ENCODE measurements at places on chromosomes 5 and 9.
A peak's percentile ranks its signal among the peaks of the same experiment; 100 is the strongest.

DNA sequence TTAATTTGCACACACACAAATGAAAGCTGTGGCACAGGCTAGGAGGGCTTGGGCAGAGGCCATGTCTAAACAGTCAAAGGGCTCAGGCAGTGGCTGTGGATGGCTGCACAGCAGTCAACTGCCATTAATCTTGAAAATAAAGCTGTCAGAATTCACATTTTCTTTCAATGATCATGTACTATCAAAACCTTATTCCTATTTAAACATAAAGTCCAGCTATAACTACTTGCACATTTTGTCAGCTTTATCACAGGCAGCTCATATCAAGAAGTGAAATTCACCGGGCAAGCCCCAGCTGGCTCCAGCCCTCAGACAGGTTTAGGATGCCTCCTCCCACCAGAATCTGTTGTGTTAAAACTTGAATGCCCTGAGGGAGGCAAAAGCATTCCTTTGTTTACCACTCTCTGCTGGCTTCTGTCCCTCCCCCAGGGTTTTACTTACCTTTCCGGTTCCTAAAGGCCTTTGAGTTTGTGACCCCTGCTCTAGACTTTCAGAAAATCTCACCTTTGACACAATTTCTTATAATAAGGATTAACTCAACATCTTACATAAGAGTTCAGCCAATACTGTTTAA lies 54.9 kb upstream of the GRAMD2B start:
- no peak for DNase-seq

DNA sequence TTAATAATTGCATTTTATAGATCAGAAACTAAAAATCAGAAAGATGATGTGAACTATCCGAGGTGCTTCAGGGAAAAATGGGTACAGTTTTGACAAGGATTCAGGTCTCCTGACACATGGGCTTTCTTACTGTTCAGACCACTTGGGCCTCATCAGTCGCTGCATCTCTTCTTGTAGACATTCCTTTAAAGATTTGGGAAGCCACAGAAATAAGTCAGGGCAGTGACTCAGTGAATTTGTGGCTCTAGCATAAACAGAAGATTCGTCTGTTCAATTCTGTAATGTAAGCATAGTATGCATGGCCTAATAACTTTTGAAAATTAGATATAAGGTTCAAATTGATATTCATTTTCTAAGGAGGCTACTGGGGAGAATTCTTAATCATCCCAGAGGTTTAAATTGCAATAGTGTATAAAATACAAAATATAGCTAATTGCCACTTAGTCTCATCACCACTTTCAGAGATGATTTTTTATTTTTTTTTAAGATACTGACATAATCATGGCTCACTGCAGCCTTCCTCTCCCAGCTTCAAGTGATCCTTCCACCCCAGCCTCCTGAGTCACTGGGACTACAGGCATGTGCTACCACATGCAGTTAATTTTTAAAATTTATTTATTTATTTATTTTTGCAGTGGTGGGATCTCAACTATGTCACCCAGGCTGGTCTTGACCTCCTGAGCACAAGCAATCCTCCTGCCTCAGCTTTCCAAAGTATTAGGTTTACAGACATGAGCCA lies 48.9 kb downstream of the RASEF start:
- DNase-seq: no peak

DNA sequence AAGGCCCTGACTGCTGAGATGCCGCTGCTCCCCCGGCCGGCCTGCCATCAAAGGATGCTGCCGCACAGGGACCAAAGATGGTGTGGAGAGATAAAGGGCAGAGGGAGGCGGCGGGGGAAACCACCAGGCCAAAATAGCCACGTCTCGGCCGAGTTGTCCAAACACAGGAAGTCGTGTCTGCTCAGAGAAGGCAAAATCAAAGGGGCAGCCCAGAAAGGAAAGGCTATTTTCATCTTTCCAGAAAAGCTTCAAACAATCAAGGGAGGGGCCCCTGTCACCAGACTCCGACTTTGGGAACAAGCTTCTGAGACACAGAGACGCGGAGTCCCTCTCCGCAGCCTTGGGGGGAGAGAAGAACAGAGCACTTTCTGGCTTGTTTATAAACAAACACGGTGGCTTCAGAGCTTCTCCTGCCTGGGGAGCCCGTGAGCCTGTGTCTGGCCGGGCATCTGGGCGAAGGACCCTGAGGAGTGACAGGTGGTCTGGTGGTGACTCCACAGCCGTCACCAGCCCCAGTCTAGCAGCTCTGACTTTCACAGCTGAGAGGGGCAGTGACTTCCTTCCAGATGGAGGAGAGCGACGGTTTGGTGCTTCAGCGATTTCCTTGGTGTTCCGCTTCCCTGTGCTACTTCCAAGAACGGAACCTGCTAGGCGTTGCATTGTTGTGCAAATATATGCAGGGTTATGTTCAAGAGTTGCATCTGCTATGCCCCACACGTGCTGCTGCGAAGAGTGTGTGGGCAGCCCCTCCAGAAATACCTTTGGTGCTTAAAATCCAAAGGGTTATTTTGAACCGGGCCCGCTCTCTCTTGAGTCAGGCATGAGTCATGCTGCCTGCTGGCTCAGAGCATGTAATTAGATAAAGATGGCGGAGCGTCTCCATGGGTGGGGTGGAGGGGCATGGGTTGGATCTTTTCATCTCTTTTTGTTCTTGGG lies 24.0 kb downstream of the ADAMTSL2 start:
- DNase-seq: peak; percentile 65

GRCh38 chr9:116467740-116468351 lies 219.3 kb upstream of the TRIM32 start:
- no peak for DNase-seq

- DNase-seq: no peak
Observed at GRCh38 chr9:29966247-29966646, 2393.0 kb upstream of the C9orf72 start.

GRCh38 chr5:62779010-62779422 lies 200.4 kb downstream of the LRRC70 start:
- peak; percentile 48 for DNase-seq

- no peak for DNase-seq
Observed at GRCh38 chr5:39177631-39177964, 41.8 kb downstream of the FYB1 start.

GRCh38 chr9:107737987-107738743 lies 248.6 kb upstream of the KLF4 start:
- no peak for DNase-seq

DNA sequence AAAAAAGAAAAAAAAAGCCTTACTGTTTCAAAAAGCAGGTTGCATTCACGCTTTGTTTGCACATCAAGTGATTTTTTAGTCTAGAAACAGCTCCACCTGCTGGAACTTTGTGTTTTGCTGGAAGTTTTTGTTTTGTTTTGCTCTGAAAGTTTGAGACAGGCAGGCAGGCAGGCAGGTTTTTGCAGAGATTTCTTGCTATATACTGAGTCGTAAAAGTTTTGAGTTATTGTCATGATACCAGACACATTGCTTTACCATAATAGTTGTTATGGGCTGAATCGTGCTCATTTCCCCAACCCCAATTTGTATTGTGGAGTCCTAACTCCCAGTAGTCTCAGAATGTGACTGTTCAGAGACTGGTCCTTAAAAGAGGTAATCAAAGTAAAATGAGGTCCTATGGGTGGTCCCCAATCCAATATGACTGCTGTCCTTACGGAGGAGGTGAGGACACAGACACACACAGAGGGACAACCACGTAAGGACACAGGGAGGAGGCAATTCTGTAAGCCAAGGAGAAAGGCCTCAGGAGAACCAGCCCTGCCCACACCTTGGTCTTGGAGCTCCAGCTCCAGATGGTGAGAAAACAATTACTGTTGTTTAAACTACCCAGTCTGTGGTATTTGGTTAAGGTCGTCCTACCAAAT lies 20.9 kb downstream of the OR2Y1 start:
- DNase-seq: peak; percentile 9

DNA sequence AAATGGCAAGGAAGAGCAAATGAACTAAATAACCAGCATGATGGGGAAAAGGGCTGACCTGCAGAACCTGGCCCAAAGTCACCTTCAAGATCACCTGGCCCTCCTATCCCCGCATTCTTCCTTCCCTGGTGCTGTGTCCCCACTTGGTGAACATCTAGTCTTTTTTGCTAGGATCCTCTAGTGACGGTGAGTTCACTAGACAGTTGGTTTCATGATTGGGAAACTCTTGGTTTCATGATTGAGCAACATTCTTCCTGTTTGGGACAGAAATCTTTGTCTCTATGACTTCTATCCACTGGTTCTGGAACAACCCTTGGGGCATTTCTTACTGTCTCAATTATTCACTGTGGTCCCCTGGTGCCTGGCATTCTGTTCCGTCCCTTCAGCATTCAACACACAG lies 50.2 kb upstream of the DAB2IP start:
- no peak for DNase-seq

DNA sequence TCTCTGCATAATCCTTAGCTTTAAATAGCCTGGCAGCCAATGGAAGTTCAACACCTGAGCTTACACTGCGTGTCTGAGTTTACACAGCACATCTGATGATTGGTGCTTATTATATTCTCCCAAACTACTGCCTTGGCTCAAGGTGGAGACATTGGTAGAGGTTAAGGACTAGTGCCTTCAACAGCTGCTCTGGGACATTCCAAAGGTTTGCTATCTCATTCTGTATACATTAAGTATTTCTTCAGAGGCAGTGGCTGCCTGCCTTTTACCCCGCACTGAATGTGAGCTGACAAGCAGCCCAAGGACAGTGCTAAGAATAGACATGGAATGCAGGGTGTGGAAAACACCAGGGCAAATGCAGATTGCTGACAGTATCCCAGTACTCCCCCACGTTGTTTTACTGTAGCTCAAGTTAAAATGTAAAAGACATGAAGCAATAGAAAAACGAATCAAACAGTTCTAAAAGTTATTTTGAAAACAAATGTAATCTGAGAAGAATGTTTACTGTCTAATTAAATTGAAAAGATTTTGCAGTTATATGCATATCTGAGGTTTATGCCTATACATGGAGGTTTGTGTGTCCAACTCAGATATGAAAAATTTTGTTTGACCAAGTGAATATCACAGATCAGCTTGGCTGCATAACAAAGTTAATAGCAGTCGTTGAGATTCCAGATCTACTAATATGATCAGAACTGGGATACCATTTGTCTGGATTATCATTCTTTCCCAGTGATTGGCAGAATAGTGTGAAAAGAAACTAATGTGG lies 1.8 kb downstream of the HSPB3 start:
- no peak for DNase-seq

DNA sequence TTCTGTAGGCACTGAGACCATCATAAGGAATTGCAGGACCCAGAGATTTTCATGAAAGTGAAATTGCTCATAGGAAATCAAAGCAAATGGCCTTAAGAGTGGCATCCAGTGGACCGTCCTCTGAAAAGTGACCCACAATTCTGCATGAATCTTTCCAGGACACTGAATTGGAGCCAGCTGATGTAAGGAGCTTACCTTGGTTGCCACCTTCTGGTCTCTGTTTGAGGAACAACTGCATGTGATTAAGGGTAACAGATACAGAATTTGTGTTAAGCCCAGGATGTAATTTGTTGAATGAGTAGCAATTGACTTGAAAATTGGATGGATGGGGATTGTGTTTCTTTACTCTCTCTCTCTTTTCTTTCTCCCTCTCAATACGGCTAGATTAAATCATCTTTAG lies 49.9 kb upstream of the GAS1 start:
- DNase-seq: no peak

- no peak for DNase-seq
Observed at GRCh38 chr5:155839251-155840037, 487.5 kb upstream of the SGCD start.

GRCh38 chr9:121603028-121603427 lies 48.4 kb upstream of the DAB2IP start:
- no peak for DNase-seq

- no peak for DNase-seq
Observed at GRCh38 chr5:176596689-176597416, 13.1 kb downstream of the GPRIN1 start.

- no peak for DNase-seq
Observed at GRCh38 chr5:81971111-81971711, 612 bp upstream of the ATG10 start.

DNA sequence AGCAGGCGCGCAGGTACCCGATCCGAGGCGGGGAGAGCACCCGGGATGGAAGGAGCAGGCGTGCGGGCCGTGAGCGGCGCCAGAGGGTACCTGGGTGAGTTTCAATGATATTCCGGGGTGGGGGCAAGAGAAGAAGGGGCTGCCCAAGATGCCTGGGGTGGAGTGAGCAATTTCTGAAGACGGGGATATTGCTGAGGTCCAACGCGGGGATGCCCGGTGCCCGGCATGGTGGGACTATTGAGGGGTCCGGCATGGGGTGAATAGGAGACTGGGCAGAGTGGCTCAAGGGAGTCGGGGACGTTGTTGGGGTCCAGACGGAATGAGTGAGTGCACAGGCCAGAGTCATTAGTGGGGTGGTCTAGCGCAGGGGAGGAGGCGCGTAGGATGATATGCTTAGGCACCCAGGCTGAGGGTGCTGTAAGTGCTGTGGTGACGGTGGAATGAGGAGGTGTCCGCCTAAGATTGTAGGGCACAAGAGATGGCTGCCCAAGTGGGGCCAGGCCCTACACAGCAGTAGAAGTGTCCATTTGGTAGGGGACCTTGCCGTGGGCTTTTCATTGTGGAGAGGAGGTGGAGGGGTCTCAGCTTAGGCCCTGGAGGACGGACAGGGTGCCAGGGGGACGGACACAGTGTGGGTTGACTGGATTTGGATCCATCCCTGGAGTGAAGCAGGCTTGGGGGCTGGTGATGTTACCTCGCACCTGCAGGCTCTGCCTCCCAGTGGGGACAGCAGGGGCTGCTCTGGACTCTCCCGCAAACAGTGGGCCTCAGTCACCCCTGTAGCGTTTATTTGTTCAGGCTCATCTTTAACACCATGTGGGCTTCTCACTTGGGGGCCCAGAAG lies 719 bp downstream of the MIGA2 start:
- no peak for DNase-seq

- no peak for DNase-seq
Observed at GRCh38 chr5:76471987-76472334, 68.9 kb downstream of the IQGAP2 start.

- peak; percentile 29 for DNase-seq
Observed at GRCh38 chr9:36401164-36401740, 1.2 kb upstream of the RNF38 start.

DNA sequence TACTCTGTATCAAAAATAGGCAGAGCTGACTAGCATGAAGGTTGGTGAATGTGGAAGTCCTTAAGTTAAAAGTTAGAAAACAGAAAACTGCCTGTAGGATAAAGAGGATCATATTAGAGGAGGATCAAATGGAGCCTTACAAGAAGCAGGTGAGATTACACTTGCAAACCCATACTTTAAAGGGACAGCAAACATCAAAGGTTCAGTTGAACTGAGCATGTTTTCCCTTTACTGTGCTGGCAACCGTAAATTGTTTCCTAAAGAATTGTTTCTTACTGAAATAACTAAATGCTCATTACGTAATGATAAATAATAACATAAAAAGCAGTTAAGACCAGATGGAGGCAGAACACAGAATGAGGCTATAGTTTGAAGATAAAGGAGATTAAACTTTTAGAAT lies 465.3 kb upstream of the FTMT start:
- no peak for DNase-seq

DNA sequence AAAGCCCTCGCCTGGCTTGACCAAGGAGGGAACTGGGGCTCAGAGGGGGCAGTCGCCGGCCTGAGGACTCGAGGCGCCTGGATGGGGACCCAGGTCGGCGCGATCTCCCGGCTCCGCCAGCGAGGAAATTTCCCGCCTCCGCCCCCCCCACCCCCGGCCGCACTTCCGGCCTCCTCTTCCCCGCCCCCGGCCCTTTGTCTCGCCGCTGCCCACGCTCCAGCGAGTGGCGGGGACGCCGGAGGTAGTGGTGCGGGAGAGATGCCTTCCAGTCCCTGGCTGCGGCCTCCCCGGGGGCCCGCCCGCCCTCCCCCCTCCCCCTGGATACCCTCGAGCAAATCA lies 448 bp upstream of the GPRIN1 start:
- DNase-seq: no peak
